ENCODE measurements at places on chromosomes 5 and 9. TPM values are rescaled to one million over a fixed set of nuclear protein-coding genes. Genes with fewer than 3 reads are reported as not detected.

Gene MROH2B
- not detected for total RNA-seq

Gene EIF4E1B
- not detected for total RNA-seq

Gene CKMT2
- total RNA-seq = not detected

Gene SNX18
- total RNA-seq = 31.6 TPM

Gene INSL6
- total RNA-seq = not detected

Gene DOCK8
- total RNA-seq = 288 TPM

DNA sequence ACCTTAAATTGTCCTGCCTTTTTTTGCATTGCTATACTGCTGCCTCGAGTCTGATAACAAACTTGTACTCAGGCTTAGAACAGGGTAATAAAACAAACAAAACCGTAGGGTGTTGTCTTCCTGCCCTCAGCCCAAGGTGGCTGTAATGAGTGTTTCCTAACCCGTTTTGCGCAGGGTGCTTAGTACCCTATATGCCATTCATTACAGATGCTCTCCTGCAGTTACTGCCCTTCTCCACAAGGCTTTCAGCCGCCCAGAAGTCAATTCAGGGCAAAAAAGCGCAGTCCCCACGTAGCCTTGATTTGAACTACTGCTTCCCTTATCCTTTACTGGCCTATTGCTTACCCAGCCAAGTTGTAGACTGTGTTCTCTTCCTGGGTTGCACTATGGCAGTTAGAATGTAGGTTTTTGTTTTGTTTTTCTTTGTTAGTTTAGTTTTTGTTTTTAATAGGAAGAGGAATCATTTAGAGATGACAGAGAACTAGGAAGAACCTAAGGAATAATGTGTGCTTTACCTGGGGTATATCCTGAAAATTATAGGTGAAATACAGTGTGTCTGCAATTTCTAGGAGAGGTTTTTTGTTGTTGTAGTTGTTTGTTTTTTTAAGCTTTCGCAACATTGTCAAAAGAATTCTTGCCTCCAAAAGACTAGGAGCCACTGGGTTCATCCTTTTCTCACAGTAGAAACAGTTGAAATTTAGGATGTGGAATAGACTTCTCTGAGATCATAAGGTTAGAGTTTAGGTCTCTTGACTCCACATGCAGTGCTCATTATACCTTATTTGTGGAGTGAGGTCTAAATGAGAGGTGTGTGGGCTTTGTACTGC lies 1.3 kb downstream of the HMGXB3 start:
- DNase-seq = peak; percentile 78

DNA sequence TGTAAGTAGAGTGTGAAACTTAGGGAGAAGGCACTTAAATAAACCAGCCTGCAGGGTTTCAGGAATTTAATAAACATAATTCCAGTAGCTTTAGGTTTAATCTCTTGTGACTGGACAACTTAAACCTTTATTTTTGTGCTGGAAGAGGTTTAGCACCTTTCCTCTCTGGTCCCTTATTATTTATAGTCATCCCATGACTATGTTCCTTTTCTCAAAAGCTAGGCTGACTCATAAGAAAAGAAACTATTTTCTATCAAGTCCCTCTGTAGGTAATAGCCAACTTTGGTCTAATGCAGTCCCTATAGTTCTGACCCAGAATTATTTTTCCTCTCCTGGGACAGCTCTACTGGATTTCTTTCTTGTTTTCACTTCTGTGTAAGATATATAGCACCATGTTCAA lies 588.9 kb downstream of the NR2F1-AS1 start:
- DNase-seq = no peak

DNA sequence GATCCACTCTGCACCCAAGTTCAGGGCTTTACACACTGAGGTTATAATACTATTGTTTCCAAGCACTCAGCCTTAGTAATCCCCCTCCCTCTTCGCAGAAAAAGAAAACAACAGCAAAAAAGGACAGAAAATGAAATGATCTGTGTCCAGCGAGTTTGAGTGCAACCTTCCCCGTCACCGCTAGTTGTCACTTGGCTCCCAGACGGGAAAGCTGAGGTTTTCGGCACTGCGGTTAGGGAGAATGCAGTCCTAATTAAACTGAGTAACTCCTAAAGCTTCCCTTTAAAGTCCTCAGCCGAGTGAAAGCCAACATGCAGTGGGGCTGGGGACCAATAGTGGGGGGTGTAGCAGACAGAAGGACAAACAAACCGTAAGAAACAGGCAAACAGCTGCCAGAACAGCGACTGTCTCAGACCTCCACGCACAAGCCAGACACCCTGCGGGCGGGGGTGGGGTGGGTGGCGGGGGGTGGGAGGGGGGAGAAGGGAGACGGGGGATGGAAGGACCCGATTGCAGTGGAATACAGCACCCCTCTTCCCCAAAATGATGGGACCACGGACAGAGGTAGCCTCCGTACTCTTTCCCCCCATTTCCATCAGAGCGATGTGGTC lies 680 bp downstream of the GLRA1 start:
- no peak for DNase-seq

- DNase-seq = no peak
Measured at GRCh38 chr9:14936491-14936890, 26.3 kb upstream of the FREM1 start.

- DNase-seq = no peak
Measured at GRCh38 chr9:107704774-107705173, 215.2 kb upstream of the KLF4 start.

DNA sequence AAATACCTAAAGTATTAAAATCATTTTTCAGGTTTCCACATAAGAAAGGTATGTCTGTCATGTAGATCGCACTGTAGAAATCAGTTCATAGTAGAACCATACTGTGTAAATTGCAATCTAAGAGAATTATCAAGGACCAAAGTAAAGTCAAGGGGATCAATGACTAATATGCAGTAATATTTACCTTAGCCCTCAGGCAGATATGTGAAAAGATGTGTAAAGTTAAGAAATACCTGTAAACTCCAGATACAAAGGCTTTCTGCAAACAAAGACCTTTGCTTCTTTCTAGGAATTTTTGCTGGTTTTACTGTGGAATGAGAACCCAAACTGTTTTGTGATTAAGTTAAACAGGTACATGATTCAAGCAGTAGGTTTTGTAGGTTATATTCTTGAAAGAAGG lies 11.6 kb downstream of the POLK start:
- DNase-seq = no peak

DNA sequence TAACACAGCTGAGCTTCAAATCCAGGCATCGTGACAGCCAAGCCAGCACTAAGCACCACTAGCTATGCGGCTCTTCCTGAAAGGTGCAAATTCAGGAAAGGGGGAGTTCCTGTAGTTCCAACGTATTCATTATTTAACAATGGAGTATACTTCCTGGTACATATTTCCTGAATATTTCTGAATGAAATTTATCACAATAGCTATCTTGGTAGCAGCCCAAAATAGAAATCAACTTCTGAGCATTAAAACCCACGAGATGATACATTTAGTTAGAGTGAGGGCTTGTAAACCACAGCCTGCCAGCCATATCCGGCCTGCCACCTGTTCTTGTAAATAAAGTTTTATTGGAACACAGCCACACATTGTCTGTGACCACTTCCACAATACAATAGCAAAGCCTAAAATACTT lies 109.7 kb upstream of the RETREG1 start:
- no peak for DNase-seq

- DNase-seq = no peak
Measured at GRCh38 chr9:88106492-88106891, 31.8 kb downstream of the SPATA31C2 start.

GRCh38 chr9:105883847-105884246 lies 189.5 kb downstream of the TMEM38B start:
- no peak for DNase-seq

GRCh38 chr5:33829430-33829829 lies 62.4 kb downstream of the ADAMTS12 start:
- no peak for DNase-seq
